T-helper 17 cell (primary cell): ENCODE measurements at places on chromosomes 2 and 18.

DNA sequence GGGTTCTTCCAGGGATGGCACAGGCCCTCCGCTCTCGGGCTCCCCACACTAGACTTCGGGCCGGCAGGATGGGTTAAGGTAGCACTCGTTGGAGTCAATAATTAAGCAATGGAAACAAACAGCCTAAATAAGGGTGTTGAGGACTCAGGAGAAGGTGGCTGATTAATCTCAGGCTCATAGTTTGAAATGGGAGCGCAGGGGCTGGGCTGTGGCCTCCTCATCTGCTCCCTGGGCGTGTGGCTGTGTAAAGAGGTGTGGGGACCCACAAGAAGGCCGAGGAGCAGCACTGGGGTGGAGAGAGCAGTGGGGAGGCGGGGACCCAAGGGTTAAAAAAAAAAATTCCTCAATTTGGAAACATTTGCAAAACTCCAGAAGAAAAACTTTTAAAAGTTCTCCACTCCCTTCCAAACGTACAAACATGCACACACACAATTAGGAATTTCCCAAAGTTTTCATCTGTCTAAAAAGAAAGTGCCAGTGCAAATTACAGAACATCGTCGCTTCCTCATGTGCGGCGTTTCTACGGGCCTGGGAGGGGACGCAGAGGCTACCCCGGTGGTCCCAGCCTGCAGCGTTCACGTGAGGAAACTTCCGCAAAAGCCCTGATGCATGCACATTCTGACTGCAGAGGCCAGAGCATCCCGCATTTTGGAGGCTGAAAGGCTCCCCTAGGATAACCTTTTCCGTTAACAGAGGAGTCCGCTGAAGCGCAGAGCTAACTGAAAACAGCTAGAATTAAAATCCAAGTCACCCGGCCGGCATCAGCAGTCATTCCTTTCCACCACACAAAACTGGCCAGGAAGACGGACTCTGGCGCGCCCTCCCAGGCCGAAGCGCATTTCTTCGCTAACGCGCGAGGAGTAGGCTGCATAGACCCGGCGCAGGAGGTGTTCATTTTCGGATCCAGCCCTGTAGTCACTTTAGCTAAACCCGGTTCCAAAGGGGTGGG is 1.0 kb upstream of the TUBB6 start:
- DNase-seq = no peak

DNA sequence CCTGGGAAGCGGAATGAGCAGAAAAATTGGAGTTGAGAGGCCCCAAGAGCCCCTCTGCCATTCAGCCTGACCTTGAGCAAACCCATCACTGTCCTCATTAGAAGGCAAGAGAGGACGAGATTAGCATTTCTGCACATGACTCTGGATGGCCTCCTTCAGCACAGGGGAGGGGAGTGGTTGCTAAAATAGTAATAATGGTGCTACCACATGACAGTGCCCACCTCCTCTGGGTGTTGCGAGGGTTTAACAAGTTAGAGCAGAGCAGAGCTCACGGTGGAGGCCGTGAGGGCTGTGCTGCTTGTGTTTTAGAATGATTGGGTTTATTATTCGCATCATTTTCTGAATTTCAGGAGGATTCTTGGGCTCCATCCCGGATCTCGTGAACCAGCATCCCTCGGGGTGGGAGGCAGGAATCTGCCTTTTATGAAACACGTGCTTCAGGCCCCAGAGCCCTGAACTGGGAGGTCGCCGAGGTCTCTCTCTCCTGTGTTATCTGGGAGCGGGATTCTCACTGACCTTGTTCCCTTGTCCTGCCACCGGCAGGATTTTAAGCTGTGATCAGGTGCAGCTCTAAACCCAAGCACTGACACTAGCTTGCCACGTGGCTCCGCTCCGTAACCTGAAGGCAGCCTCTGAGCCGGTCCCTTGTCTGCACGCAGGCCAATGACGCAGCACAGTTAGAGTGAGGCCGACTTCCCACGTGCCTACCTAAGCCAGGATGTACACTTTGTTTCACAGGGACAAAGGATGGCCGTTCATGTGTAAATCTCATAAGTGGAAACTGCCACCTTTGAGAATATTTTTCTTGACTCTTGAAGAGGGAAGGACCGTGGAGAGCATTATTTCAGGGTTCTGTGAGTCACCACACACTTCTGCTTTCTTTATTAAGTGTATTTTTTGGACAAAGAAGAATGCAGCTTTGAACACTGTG is 142.3 kb downstream of the ACOXL start:
- no peak for DNase-seq

DNA sequence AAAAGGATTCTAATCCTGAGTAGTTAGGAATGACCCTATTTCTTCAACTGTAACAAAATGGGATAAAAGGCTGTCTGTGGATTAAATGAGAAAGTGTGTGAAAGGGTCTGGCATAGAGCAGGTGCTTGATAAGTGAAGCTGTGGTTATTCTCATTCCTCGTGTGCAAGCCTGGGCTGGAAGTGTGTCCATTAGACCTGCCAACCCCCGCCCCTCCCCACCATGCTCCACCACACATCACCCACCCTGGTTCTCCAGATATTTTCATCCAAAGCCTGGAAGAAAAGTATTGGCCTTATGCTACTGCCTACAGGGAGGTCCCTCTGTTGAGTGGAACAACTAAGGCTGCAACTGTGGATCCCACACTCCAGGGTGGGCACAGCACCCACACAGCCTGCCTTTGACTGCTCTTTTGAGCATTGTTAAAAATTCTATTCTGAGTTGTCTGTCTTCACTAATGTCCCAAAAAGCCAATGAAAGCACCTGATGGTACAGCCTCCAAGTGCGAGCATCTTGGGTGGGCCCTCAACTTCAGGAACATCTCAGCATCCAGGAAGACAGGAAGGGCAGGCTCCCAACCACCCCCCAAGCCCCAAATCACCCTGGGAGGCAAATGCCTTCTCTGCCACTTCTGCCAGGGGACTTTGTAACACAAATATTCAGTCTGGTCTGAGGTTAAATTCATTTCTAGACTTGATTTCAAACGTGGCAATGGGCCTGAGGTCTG is 102.8 kb upstream of the PPP1CB start:
- DNase-seq = no peak

GRCh38 chr2:57370882-57371585 is 675.6 kb upstream of the VRK2 start:
- DNase-seq = no peak

GRCh38 chr2:227082286-227082685 is 81.7 kb downstream of the COL4A4 start:
- no peak for DNase-seq

- DNase-seq = no peak
Measured at GRCh38 chr2:240156435-240157146, 16.1 kb upstream of the OTOS start.

GRCh38 chr2:55093381-55093780 is 43.1 kb upstream of the RTN4 start:
- no peak for DNase-seq

DNA sequence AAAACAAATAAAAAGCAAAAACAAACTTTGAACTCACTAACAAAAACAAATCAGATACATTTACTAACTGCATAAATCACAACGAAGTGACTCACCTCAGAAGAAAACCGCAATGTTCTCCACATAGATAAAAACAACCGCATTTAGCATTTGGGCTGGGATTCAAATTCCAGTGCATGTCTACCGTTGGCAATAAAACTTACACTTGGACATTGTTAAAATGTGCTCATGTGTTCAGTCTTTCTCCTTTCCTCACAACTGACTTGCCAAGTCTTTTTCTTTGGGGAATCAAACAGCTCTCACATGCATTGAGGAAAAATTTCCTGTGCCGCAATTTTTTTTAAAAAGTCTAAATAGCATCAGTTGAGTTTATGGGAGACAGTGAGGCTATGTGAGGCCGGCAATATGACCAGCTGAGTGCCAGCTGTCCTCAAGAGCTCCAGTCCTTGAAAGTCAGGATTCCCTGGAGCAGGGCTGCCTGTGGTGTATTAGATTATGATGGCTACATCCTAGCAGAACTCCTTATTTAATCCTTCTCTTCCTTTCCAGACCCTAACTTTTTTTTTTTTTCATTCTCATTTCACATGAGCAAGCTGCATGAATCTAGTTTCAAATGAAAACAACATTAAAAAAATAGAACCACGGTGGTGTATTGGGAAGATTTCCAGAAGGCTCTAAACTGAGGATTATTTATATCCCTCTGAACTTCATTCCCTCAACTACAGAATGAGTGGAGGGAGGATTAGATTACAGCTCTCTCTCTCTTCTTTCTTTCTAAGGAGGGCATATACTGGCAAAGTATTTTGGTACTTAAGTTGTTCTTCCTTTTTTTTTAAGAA is 70.2 kb upstream of the MEIS1 start:
- DNase-seq = no peak

- no peak for DNase-seq
Measured at GRCh38 chr18:28666216-28666615, 489.3 kb upstream of the CDH2 start.

- no peak for DNase-seq
Measured at GRCh38 chr2:39538718-39539117, 101.6 kb upstream of the MAP4K3 start.

- no peak for DNase-seq
Measured at GRCh38 chr18:62982600-62983251, 267.4 kb downstream of the PHLPP1 start.

- no peak for DNase-seq
Measured at GRCh38 chr2:74688881-74689280, 34.8 kb downstream of the SEMA4F start.

- DNase-seq = no peak
Measured at GRCh38 chr2:187900021-187900420, 345.8 kb upstream of the TFPI start.

DNA sequence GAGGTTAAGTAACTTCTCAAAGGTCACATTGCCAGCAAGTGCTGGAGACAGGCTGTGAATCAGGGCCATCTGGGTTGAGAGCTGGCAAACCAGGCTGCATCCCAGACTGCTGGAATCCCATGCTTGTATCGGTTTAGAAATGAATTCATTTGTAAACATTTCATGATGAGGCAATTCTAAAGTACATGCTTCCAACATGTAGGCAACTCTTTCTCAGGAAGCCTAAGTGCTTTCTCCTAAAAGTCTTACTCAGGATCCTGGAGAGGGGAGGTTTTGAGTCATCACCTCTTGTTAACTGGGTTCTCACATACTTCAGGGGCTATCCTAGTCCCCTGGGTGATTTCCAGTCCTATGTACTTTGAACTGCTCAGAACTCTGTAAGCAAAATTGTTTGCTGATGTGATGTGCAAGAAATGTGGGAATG is 416.5 kb downstream of the MEIS1 start:
- DNase-seq = no peak

DNA sequence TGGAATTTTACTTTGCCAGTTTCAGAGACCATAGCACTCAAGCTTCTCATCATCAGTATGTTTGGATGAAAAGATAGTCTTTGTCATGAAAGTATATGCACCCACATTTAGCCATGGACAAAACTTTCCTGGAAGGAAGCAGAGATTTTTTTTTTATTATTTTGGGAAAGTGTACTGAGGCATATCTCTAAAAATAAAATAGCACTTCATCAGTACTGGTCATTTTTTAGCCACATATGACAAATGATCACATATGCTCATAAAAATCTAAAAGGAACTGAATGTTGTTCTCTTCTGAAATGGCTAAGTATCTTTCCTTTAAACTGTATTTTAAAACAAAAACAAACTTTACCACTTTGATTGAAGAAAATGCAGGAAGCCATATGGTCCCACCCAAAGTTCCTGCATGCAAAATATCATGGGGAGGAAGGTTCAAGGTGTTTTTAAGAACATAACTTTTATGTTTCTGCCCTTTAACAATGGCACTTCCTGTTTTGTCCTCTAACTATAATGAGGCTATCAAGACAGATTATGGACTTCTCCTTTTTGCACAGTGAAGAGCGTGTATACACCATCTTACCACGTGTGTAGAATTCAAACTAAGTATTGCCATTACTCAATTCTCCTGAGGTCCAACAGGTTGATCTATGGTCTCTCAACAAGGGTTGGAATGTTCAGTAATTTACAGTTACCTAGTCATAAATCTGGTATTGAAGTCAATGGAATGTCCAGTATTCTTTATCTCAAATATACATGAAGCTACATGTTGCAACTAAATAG is 77.1 kb upstream of the SLC39A10 start:
- DNase-seq = no peak

DNA sequence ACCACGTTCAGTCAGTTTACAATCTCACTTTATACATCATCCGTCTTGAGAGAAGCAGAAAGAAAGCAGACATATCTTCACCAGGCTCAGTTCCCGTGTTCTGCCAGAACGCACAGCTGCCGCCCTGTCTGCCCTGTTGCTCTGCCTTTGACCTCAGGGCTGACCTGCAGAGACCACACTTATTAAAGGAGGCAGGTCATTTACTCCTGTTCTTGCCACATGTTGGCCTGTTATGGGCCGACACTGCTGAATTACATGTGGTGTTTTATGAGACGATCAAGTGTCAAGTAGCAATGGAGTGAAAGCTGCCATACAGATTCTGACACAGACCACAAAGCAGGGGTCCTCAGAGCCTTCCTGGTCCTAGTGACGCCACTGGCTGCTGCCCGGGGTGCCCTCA is 232.2 kb downstream of the TTC32 start:
- DNase-seq = no peak

- no peak for DNase-seq
Measured at GRCh38 chr2:118112771-118113334, 24.6 kb downstream of the INSIG2 start.

DNA sequence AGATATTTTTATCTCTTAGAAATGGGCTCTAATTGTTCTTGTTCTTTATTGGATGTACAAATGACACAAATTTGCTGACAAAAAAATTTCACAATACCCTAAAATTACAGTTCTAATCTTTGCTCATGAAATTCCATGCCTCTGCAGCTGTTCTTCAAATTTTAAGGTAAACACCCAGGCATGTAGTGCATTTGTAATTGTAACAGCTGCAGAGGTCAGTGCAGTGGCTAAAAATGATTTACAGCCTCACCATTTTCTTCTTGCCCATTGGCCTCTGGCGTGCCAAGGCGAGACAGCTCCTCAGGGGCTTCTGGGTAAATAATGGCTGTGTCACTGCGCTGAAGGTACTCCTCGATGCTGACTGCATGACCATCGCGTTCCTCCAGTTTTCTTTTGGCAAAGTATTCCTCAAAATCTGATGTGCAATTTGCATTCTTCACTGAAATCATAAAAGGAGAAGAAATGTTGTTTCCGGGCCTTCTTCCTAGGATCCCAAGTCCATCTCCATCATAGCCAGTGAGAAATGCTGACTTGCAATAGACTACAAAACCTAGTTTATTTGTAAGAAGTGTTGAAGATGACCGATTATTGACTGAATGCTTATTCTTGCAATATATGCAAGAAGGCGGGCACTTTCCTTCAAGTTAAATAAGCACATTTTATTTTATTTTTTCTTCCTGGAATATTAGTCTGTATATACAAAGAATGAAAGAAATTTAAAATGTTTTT is 115.2 kb downstream of the ZEB2 start:
- DNase-seq = no peak

- DNase-seq = no peak
Measured at GRCh38 chr2:119485336-119486110, 38.8 kb downstream of the SCTR start.

- no peak for DNase-seq
Measured at GRCh38 chr2:39018638-39019037, 102.2 kb downstream of the SOS1 start.
